ENCODE measurements at places on chromosomes 2 and 18.

GRCh38 chr2:174038462-174038861, 73.3 kb upstream of the SP3 start:
- no peak for DNase-seq

DNA sequence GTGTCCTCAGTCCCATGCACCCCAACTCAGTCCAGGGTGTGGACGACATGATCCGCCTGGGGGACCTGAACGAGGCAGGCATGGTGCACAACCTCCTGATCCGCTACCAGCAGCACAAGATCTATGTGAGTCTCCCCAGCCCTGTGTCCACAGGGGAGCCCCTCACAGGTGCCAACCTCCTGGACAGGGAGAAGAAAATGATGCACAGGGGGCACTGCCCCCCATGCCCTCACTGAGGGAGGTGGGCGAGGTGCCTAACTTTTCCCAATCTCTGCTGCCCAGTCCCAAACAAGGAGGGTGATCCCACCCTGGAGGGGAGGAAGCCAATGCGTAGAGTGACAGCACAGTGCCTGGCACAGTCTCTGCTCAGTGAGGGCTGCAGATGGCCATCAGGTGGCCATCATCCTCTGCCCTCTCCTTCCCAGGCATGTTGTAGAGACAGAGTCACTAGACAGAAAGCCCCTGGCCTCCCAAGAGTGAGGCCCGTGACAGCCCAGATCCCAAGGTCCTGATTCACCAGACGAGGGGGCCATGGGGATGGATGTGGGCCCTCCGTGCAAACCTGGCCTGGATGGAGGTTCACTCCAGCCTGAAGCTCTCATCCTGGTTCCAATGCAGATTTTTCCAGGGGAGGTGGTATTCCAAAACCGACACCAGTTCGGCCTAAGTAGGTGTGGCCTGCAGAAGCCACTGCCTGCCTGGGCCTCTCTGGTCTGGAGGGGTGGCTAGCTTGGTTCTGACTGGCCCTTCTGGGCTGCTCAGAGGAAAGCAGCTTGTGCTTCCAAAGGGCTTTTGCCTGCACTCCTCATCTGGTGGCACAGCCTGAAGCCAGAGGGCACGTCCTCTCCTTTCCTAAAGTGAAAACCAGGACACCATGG, 30.0 kb downstream of the MYO7B start:
- DNase-seq: no peak

DNA sequence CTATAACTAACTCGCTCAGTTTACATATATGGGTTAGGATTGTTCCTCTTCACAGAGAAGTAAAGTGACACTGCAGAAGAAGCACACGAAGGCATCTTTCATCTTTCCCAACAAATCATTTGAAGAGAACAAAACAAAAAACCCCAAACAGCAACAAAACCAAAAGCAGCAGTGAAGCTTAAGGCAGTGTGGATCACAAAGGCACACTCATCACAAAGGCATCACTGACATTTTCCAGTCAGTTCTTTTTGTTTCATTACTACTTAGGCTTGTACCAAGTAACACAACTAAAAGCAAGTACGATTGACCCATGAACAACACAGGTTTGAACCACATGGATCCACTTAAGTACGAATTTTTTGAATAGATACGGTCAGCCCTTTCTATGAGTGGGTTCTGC, 75.7 kb downstream of the RNF152 start:
- DNase-seq: no peak

DNA sequence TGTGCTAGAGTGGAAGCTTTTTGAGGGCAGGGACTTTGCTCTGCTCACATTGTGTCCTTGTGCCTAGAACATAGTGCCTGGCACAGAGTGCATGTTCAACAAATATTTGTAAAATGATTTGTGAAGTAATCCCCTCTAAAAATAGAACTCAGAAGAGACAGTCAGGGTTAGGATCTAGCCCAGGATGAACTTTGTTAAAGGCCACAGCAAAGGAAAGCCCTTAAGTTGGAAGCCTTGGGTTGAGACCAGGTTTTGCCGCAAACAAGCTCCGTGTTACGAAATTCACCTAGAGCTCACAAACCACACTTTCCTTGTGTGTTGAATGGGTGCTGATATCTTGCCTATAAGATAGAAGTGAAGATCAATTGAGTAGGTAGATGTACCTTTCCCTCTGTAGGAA, 84.2 kb downstream of the SETBP1 start:
- no peak for DNase-seq

GRCh38 chr2:179861416-179862067, at the start of gene ZNF385B:
ZNF385B (minus strand) TSS chr2:179861612.
- DNase-seq: no peak

DNA sequence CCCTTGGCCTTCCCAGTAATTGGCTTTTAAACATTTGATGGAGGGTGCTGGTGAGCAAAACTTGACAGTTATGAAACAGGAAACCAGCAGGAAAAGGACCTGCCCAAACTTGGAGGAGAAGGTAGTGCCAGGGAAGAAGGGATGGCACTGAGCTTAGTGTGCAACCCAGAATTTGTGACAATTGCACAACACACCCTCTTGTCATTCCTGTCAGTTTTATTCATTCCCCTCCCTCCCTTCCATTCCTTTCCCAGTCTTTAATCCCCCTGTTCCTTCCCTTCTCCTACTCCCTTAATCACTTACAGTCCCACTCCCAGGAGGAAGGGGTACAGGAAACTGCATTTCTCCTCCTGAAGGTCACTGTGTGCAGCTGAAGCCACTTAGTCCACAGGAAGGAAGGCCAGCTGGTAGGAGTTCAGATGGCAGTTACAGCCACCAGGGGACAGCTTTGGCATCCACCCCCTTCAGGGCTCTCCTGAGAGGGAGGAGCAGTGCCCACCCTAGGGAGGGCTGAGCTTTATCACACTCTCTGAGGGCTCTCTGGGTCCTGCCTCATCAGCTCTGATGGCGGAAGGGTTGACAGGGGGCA, 24.0 kb upstream of the SIGLEC15 start:
- no peak for DNase-seq

DNA sequence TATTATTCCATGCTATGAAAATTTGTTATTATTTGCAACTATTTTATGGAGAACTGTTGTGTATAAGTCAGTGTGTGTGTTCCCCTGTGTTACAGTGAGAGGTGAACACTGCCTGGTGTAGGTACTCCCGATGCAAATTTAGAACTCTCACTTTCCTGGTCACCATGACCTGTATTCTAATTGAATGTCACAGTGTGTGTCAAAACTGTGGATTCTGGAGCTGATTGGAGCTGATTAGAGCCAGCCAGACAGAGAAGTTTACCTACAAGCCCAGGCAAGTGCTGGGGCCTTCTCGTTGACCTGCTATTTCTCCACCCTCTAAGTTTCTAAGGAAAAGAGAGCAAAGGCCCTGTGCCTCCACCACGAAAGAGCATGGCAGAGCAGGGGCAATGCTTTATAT, 216.0 kb downstream of the NYAP2 start:
- no peak for DNase-seq

DNA sequence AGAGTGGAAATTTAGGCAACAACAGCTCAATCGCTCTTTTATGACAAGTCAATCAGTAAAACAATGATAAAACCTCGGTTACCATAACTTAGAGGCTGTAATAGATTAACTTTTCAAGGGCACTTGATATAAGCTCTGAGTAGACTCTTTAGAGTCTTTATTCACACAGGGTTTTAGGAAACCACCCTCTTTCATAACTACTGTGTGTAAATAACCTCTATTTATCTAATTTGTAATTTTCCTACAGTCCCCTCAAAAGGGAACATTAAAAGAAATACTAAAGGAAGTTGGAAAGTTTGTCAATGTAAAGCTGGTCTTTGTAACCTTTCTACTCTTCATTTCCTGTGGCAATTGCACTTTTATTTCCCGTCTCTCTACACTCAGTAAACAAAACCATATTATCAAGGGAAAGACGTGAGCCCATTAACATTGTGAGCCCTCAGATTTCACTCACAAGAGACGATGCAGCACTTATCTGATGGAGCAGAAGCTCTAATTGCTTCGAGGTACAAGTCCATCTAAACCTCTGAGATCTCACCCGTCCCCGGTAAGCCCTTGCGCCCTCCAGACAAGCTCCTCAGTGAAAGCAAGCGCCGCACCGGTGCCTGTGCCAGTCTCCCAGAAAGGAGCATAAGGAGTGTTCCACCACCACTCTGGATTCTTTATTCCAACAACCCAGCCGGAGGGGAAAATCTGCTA, 1.1 kb upstream of the HOXD1 start:
- peak; percentile 42 for DNase-seq

- no peak for DNase-seq
Measured at GRCh38 chr2:195532255-195532627, 124.8 kb upstream of the SLC39A10 start.

DNA sequence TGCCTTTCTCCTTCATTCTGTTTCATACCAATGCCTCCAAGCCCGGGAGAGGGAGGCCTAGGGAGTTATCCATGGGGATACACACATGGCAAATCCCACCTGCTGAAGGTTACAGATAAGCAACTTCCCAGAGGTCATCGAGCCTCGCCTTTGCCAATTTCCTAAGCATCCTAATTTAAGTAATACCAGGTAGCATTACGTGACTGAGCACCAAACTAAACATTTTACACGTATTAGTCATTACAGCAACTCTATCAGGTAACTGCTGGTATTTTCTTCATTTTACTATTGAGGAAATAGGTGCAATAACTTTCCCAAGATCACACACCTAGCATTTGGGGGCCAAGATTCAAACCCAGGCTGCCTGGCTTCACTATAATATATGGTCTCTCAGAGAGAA, 30.1 kb upstream of the BZW1 start:
- no peak for DNase-seq

- DNase-seq: no peak
Measured at GRCh38 chr2:241003047-241003360, 4.6 kb downstream of the SNED1 start.

GRCh38 chr2:36444216-36444936, 88.8 kb downstream of the CRIM1 start:
- no peak for DNase-seq

- no peak for DNase-seq
Measured at GRCh38 chr18:58370612-58371011, 258.3 kb downstream of the ALPK2 start.

All from SK-MEL-5 (cell line).